ENCODE measurements at places on chromosomes 7 and 10.

- DNase-seq = no peak
Observed at GRCh38 chr7:129789000-129789399, 163.8 kb downstream of the UBE2H start.

DNA sequence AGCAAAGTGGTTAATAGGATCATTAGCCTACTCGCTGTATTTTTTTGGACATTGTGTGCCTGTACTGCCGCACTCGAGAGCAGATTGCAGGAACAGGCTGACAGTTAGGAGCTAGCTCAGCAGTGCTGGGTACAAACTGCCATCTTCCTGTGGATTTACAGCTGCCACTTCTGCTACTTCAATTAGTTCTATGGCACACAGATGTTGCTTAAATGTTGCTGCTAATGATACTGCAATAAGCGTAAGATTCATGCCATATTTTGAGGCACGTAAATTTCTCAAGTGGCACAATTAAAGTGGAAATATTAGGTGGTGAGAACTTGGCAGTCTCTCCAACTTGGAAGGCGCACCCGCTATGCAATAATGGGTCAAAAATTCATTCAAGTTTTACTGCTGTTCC is 171.9 kb downstream of the EBF3 start:
- no peak for DNase-seq

- peak; percentile 47 for DNase-seq
Observed at GRCh38 chr10:77111611-77112550, 525.7 kb downstream of the KCNMA1 start.

DNA sequence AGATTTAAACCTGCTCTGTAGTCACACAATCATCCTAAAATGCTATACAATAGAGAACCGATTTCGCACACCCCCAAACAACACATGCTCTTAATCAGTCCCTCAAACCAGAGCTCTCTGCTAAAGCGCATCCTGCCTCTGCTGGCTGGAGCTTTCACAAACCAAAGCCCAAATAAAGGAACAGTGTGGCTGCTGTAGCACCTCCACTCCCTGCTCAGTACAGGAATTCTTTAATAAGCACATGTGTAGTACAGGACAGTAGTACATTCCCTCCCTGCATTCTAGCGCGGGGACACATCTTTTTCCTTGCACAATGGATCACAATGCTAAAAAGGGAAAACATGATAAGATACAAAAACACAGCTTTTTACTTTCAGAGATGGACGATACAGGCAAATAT is 684.6 kb downstream of the MAGI2 start:
- no peak for DNase-seq
